Cardiac septum (tissue), 1 donor: ENCODE measurements at places on chromosomes 12 and 14. TPM values are rescaled to one million over a fixed set of nuclear protein-coding genes. Genes with fewer than 3 reads are reported as not detected.

PIK3C2G gene
- not detected for total RNA-seq

COX8C gene
- total RNA-seq = 0.67 TPM

PGF gene
- 9.4 TPM for total RNA-seq

SMIM41 gene
- not detected for total RNA-seq

CELA1 gene
- total RNA-seq = not detected

LAG3 gene
- 0.57 TPM for total RNA-seq

SLC7A8 gene
- total RNA-seq = 4.4 TPM

KLHL28 gene
- 11.2 TPM for total RNA-seq

KLRF1 gene
- not detected for total RNA-seq

SCYL2 gene
- total RNA-seq = 39.3 TPM
